ENCODE measurements at places on chromosomes 4 and X. TPM values are rescaled to one million over a fixed set of nuclear protein-coding genes. Genes with fewer than 3 reads are reported as not detected.

GRCh38 chrX:136619899-136620505 is 28.0 kb upstream of the CD40LG start:
- no peak for DNase-seq

DNA sequence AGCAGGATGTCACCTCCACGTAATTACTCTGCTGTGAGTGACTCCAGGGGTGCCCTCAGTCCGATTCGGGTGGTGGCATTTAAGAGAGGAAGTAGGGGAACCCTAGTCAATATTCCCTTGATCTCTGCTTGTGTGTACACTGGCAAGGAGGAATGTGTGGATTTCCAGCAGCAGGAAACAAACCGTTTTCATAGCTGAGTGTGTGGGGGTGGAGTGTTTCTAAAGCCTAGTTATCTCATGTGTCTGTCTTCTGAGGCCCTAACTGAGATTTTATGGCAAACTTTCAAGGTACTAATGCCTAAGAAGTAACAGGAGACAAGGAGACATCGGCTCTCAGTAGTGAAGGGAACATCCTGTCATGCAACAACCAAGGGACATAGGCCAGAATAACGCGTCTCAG is 6.6 kb upstream of the CLDN24 start:
- peak; percentile 29 for DNase-seq

GRCh38 chr4:42654631-42655268 is 2.2 kb downstream of the ATP8A1 start:
- no peak for DNase-seq

GRCh38 chr4:68062501-68062900 is 67.2 kb downstream of the TMPRSS11F start:
- DNase-seq = no peak

DNA sequence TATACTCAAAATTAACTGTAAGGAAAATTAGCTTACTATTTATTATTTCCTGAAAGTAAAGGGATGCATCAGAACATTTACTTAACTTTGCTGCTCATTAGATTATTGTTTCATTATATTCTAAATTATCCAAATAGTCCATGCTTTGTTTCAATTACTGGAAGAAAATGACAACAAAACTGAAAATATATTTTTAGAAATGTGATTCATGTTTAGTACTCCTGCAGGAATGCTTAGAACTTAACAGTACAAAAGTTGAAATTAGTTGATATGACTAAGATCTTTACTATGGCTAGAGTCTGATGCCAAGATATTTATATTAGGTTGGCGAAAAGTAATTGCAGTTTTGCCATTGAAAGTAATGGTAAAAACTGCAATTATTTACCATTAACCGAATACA is 660.5 kb upstream of the PABPC4L start:
- DNase-seq = no peak

GRCh38 chrX:2578864-2579263 is 78.1 kb upstream of the DHRSX start:
- DNase-seq = no peak

GRCh38 chr4:70473679-70474078 is 1.7 kb downstream of the MUC7 start:
- DNase-seq = no peak

- no peak for DNase-seq
These were observed 14.0 kb downstream of the DOK7 start for GRCh38 chr4:3476936-3477749.

GRCh38 chr4:37040816-37041215 is 203.7 kb upstream of the NWD2 start:
- no peak for DNase-seq

- DNase-seq = no peak
These were observed 88.9 kb downstream of the RBM47 start for GRCh38 chr4:40540800-40541199.

- no peak for DNase-seq
These were observed 20.6 kb downstream of the CNKSR2 start for GRCh38 chrX:21394792-21395191.

- peak; percentile 34 for DNase-seq
These were observed 447.5 kb upstream of the RASGEF1B start for GRCh38 chr4:81919223-81919622.

- no peak for DNase-seq
These were observed 56.3 kb upstream of the SHOX start for GRCh38 chrX:574251-574650.

- DNase-seq = peak; percentile 69
These were observed 778 bp downstream of the CASP3 start for GRCh38 chr4:184648313-184649025.

DNA sequence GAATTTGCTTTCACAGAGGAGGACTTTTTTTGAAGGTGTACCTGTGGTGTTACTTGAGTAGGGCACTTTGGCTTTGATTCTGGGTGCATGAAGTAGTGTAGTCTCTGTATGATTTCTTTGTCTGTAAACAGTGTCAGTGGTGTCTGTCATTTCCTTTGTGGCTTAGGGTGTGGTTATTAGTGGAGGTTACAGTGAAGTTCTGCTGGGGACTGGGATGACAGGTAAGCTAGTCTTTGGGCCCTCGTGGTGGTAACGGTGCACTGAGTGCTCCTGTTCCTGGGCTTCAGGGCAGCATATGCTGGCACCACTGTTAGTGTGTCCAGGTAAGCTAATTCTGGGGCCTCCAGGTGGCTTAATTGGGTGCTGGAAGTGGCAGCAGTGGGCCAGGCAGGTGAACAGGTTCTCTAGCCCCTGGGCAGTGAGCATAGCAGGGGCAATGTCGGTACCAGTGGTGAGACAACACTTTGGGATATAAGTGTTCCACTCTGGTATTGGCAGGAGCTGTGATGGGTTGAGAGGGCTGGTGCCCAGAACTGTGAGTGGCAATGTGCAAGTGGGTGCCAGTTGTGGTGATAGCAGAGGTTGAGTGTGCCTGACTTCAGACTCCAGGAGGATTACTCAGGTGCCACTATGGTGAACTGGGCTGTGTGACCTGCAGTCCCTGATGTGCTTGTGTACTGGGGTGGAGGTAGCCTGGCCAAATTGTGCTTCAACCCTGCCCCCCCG is 26.0 kb upstream of the VSIG1 start:
- DNase-seq = no peak

- no peak for DNase-seq
These were observed 7.2 kb upstream of the MAMLD1 start for GRCh38 chrX:150355913-150356312.

- DNase-seq = no peak
These were observed 671.7 kb upstream of the NR3C2 start for GRCh38 chr4:149113804-149114430.

- DNase-seq = no peak
These were observed 30.6 kb downstream of the PIGG start for GRCh38 chr4:529563-529962.

GRCh38 chr4:178037459-178038214 is 595.4 kb upstream of the AGA start:
- DNase-seq = no peak

DNA sequence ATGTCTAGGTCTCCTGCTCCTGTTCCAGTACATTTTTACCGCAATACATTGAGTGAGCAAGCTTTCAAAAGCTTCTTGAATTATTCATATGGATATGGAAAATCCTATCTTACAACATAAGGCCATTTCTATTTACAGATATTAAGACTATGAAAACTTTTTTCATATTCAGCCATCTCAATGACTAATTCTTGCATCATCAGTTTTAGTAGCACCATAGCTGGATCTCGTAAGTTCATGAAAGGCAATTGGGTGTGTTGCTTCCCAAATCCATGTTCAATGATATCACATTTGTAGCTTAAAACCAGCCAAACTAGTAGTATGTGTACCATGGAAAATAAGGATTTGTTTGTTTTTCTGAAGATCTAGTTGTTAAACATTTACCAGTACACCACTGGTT is 118.3 kb upstream of the GABRA2 start:
- DNase-seq = no peak

DNA sequence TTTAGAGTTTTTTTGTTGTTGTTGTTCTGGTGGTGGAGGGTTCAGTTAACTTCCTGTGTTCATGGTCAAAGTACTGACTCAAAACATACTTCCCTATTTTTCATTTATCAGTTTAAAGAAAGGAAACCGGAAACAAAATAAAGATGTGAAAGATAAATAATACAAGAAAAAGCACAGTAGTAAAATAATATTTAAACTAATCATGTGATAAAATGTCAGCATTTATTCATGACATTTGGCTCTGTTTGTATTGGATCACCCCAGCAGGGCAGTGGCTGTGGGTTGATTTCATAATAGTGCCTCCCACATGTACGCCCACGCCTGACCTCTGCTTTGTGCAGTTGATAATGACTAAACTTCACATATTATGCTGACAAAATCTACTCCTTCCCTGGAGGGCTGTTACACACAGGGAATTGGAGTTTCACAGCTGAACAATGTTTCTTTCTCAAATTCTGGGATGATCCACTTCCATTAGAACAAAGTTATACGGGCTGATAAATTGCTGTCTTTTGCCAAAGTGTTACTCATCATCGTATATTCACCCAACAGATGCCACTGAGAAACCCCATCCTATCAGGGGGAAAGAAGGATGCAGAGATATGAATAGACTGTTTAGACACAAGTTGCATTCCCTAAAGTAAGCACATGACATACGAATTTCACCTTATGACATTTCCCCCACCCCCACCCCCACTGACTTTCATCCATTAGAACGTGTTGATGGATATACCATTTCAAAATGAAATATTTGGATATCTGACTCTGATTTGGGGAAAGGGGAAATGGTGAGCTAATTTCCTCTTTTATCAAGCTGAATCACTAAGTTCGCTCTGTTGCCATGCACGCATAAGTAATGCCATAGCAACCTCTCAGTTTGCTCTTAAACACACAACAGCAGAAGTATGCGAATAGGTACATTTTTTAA is 48.3 kb downstream of the AMELX start:
- DNase-seq = peak; percentile 50

GRCh38 chr4:149370785-149371420 is 444.7 kb downstream of the IQCM start:
- peak; percentile 72 for DNase-seq

- DNase-seq = no peak
These were observed 142.2 kb upstream of the KCNIP4 start for GRCh38 chr4:22090661-22091351.

DNA sequence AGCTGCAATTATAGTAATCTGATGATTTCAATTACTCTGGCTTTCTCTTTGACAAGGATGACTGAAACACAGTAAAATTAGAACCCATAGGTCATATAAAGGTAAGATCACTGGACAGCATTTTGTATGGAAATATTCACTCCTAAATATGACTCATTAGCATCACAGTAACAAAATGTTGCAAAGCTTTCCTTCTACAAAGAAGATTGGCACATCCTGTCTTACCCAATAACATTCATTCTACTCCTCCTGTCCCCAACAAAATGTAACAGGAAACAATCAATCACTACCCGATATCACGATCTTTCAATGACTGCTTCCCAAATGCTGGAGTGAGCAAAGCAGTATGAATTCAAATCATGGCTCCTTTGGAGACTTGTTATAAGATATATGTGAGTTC is 95.3 kb downstream of the FANCB start:
- DNase-seq = no peak

GRCh38 chr4:112775801-112776200 is 138.9 kb downstream of the LARP7 start:
- DNase-seq = no peak

DNA sequence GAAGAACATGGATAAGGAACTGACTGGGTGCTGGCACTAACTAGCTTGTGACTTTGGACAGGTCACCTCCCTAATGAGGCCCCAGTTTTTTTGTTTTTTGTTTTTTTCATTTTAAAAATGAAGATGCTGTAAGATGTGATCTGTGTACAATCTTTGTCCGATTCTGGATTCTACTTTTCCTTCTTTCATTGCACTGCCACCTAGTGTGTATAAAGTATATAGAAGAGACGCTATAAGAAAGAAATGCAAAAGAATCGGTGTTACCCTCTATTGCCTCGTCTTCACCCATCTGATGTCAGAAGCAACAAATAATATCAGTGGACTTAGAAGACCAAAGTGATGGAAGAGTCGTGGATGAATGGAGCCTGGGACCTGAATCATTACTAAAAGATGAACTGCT is 58.6 kb upstream of the P2RY10 start:
- DNase-seq = peak; percentile 6

GRCh38 chrX:154374313-154375155 is at the start of gene FLNA:
TSS of gene FLNA (minus strand) at chrX:154374634. CDS start at chrX:154371245, 3,389 bp downstream.
- DNase-seq = peak; percentile 57

- no peak for DNase-seq
These were observed 12.9 kb upstream of the ODAM start for GRCh38 chr4:70182517-70183167.

DNA sequence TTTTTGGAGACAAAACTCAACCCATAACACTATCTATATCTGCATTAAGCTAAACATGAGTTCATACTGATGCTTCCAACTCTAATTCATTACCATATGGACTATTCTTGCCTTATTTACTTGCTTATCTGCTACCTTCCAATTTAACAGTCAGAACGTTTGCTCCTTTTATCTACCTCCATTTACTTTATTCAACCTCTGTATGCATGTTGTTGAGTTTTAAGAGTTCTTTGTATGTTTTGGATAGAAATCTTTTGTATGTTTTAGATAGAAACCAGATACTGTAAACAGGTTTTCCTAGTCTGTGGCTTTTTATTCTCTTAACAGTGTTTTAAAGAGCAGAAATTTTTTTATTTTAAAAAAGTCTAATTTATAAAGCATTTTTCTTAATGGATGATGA is 542.2 kb upstream of the NDST4 start:
- no peak for DNase-seq

- peak; percentile 77 for DNase-seq
These were observed 18.6 kb downstream of the TRIM2 start for GRCh38 chr4:153222707-153223426.

- DNase-seq = no peak
These were observed 502.9 kb upstream of the SLIT2 start for GRCh38 chr4:19748519-19749479.

DNA sequence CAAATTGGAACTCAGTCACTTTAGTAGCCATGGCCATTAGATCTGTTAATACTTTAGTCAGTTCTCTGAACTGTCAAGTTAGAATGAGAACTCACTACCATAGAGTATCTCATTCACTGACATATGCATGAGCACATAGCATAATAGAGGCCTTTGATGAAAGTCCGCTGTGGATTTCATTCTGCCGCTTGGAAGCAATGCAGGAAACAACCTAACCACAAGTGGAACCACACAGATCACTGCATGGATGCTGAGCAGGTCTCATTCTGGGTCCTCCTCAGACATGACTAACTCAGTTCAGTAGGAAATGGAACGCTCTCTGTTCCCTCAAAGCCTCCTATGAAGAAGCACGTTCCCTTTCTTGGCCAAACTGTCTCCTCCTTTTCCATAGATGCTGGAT is 1624.8 kb upstream of the TENM3 start:
- DNase-seq = no peak

Gene GC
- 1,037 TPM for total RNA-seq

Gene KCNIP4
- total RNA-seq = 0.28 TPM

Gene ALB
- total RNA-seq = 25,578 TPM

Gene ARMCX4
- total RNA-seq = 8.3 TPM

Gene HEPH
- total RNA-seq = 161 TPM

Gene RFC1
- 44.0 TPM for total RNA-seq

Gene ARR3
- total RNA-seq = not detected

Gene NEIL3
- total RNA-seq = 2.1 TPM

Gene PNCK
- 2.8 TPM for total RNA-seq

Gene ADH1C
- 13.7 TPM for total RNA-seq

Gene CXCL5
- 31.9 TPM for total RNA-seq

Gene PCSK1N
- 39.0 TPM for total RNA-seq

Measured in hepatocyte (in vitro differentiated cells).